ENCODE measurements at places on chromosomes 12 and 14. TPM values are rescaled to one million over a fixed set of nuclear protein-coding genes. Genes with fewer than 3 reads are reported as not detected.
A peak's percentile ranks its signal among the peaks of the same experiment; 100 is the strongest.

DNA sequence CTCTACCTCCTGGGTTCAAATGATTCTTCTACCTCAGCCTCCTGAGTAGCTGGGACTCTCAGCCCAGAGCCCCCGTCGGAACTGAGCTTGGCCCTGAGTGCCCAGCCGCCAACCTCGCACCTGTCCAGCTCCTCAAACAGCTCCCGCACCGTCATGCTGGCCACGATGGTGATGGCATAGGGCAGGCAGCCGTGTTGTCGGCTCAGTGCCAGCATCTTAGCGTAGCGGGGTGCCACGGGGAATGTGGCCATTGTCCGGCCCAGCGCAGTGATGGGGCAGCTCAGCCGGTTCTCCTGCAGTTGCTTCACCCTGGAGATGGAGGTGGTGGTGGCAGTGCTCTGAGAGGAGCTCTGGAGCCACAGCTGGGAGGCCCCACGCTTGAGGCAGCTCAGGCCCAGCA lies 32.4 kb downstream of the DHX37 start:
- H3K36me3 ChIP-seq = peaks cover 30% of the 10 kb centered on the region
- no peaks in the 10 kb centered on the region for H3K27me3 ChIP-seq
- H3K4me3 ChIP-seq = no peak overlapping the region
- no peak for DNase-seq

DNA sequence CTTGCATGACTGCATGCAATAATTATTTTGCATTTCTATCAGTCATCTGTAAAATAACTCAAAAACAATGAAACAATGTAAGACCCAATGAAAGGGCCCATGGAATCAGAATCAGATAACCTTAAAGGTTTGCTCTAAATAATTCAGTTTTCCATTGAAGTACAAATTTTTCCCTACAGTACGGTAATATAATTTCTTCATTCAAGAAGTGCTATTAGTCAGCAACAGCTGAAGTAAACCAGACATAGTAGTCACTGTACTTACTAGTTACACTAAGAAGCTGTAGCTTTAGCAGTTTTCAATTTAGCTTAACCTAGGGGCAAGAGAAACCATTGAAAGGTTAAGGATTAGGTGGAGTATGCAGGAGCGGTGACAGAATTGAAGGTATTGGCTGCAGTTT lies 43.5 kb downstream of the BCAT1 start:
- H3K4me1 ChIP-seq = peaks cover 30% of the 10 kb centered on the region
- H3K27me3 ChIP-seq = peaks cover 6% of the 10 kb centered on the region
- H3K27ac ChIP-seq = no peak overlapping the region
- no peak overlapping the region for H3K4me3 ChIP-seq
- peaks cover 4% of the 10 kb centered on the region for H3K36me3 ChIP-seq

DNA sequence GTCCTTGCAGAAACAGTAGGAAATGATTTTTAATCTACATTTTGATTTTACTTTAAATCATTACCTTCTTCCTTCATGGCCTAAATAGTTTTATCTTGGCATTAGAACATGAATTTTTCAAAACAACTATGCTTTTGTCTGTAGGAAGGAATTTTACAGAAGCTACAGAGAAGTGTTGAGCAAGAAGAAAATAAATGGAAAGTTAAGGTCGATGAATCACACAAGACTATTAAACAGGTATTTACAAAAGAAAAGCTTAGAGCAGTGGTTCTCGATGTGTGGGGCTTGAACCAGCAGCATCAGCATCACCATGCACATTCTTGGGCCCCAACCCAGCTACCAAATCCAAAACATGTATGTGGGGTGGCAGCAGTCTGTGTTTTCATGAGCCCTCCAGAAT lies 91.6 kb downstream of the KTN1 start:
- H3K4me1 ChIP-seq = no peaks in the 10 kb centered on the region
- H3K27me3 ChIP-seq = no peaks in the 10 kb centered on the region
- no peak overlapping the region for H3K4me3 ChIP-seq
- peaks cover 31% of the 10 kb centered on the region for H3K36me3 ChIP-seq
- no peak for DNase-seq

DNA sequence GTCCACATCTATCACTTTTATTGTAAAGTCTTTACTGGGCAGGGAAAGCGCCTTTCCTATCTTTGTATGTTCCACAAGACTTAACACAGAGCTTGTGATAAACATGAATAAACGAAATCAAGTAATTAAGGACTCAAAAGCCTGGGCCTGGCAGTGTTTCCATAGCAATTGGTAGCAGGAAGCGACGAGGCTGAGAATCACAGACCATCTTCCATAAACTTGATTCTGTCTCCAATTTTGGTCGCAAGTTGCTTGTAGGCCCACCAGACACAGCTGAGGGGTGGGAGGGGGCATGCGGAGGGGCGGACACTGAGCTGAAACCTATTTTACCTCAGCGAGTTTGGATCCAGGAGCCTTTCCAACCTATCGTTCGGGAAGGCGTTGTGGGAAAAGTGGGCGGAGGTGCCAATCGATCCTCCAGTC lies 302 bp downstream of the CCDC38 start:
- H3K36me3 ChIP-seq = no peaks in the 10 kb centered on the region
- H3K4me3 ChIP-seq = peak overlapping the region; percentile 91
- H3K27ac ChIP-seq = peak overlapping the region; percentile 85
- peaks cover 11% of the 10 kb centered on the region for H3K4me1 ChIP-seq
- no peak for DNase-seq

- no peak overlapping the region for H3K27ac ChIP-seq
- no peaks in the 10 kb centered on the region for H3K4me1 ChIP-seq
- H3K36me3 ChIP-seq = no peaks in the 10 kb centered on the region
- DNase-seq = no peak
- H3K4me3 ChIP-seq = no peak overlapping the region
- H3K27me3 ChIP-seq = peaks cover 10% of the 10 kb centered on the region
Observed at GRCh38 chr14:36097356-36097755, 79.2 kb downstream of the PTCSC3 start.

- H3K27ac ChIP-seq = peak overlapping the region; percentile 9
- H3K4me1 ChIP-seq = peaks cover 30% of the 10 kb centered on the region
- peaks cover 2% of the 10 kb centered on the region for H3K36me3 ChIP-seq
Observed at GRCh38 chr12:54047964-54048303, 5.7 kb upstream of the HOXC4 start.

GRCh38 chr12:117273091-117273490 lies 82.8 kb upstream of the FBXO21 start:
- H3K27ac ChIP-seq = no peak overlapping the region
- no peaks in the 10 kb centered on the region for H3K36me3 ChIP-seq
- no peaks in the 10 kb centered on the region for H3K27me3 ChIP-seq
- DNase-seq = no peak

GRCh38 chr14:60735416-60735815 lies 855 bp downstream of the MNAT1 start:
- H3K36me3 ChIP-seq = peaks cover 4% of the 10 kb centered on the region
- H3K27ac ChIP-seq = peak overlapping the region; percentile 87
- peaks cover 28% of the 10 kb centered on the region for H3K27me3 ChIP-seq
- no peak for DNase-seq
- H3K4me1 ChIP-seq = peaks cover 22% of the 10 kb centered on the region

DNA sequence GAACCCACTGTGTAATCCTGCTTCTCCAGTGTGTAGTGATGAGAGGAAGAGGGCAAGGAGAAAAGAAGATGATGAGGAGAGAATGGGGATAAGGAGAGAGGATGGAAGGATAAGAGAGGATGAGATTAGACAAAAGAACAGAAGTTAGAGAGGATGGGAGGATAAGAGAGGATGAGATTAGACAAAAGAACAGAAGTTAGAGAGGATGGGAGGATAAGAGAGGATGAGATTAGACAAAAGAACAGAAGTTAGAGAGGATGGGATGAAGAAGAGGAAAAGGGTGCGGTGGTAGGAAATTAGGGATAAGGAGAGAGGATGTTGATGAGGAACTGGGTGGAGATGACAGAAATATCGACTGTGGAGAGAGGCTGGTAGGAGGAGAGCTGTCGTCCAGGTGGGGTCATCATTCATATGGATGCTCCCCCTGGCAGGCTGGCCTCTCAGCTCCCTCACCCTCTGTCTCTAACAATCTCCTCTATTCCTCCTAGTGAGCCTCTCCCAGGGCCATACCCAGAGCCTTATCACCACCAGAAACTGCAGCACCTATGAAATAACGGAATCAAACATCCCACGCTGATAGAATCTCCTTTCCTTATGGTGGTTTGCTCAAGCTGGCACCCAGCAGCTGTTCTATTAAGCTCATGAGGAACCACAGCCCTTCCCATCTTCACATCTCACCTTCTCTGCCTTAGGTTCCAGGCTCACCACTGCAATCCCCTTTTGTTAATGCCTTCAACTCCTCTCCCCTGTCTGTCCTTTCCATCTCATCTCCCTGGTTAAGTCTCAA lies 6.0 kb upstream of the CIROP start:
- peaks cover 3% of the 10 kb centered on the region for H3K27me3 ChIP-seq
- no peaks in the 10 kb centered on the region for H3K36me3 ChIP-seq

DNA sequence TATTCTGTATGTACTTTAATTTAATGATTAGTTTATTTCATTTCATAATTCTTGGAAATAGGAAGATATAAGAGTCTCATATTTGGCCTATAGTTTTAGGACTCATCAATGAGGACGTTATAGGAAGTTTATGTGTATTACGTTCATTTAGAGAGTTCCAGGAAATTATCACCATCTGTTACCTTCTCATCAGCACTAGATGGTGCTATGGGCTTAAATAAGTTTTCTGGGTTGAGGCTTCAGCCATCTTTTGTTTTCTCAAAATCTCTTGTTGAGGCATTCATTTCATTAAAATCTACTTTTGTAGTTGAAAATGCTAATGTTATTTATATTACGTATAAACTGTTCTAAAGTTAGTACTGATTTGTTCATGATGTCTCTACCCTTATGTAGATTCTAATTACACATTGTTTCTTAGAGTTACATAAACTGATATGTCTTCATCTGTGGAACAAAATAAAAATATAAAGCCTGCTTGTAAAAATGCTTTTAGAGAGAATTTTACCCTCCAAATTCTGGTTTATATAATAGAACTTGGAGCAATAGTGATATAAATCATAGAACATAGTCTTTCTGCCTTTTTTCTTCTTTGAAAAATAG lies 89.2 kb downstream of the CFAP54 start:
- peaks cover 4% of the 10 kb centered on the region for H3K4me1 ChIP-seq
- H3K27me3 ChIP-seq = peaks cover 7% of the 10 kb centered on the region
- H3K4me3 ChIP-seq = no peak overlapping the region
- no peak for DNase-seq
- H3K27ac ChIP-seq = no peak overlapping the region

- no peak for DNase-seq
- peaks cover 2% of the 10 kb centered on the region for H3K36me3 ChIP-seq
- peaks cover 23% of the 10 kb centered on the region for H3K27me3 ChIP-seq
- H3K27ac ChIP-seq = no peak overlapping the region
- no peaks in the 10 kb centered on the region for H3K4me1 ChIP-seq
- no peak overlapping the region for H3K4me3 ChIP-seq
Observed at GRCh38 chr14:97158102-97158501, 360.9 kb downstream of the VRK1 start.

GRCh38 chr12:68623984-68624383 lies 13.3 kb downstream of the RAP1B start:
- no peaks in the 10 kb centered on the region for H3K27me3 ChIP-seq
- H3K4me3 ChIP-seq = no peak overlapping the region
- peaks cover 67% of the 10 kb centered on the region for H3K4me1 ChIP-seq
- H3K36me3 ChIP-seq = peaks cover 81% of the 10 kb centered on the region

GRCh38 chr14:98926146-98926545 lies 345.9 kb downstream of the BCL11B start:
- no peak overlapping the region for H3K4me3 ChIP-seq
- DNase-seq = no peak
- no peak overlapping the region for H3K27ac ChIP-seq
- peaks cover 9% of the 10 kb centered on the region for H3K36me3 ChIP-seq
- H3K27me3 ChIP-seq = peaks cover 6% of the 10 kb centered on the region

- no peak for DNase-seq
- H3K36me3 ChIP-seq = peaks cover 2% of the 10 kb centered on the region
- no peaks in the 10 kb centered on the region for H3K27me3 ChIP-seq
- no peak overlapping the region for H3K27ac ChIP-seq
Observed at GRCh38 chr12:91622981-91623380, 440.4 kb upstream of the DCN start.

GRCh38 chr12:52156311-52156710 lies 35.5 kb downstream of the KRT80 start:
- peaks cover 25% of the 10 kb centered on the region for H3K4me1 ChIP-seq
- peaks cover 7% of the 10 kb centered on the region for H3K27me3 ChIP-seq
- no peak overlapping the region for H3K27ac ChIP-seq
- no peak for DNase-seq
- no peak overlapping the region for H3K4me3 ChIP-seq

DNA sequence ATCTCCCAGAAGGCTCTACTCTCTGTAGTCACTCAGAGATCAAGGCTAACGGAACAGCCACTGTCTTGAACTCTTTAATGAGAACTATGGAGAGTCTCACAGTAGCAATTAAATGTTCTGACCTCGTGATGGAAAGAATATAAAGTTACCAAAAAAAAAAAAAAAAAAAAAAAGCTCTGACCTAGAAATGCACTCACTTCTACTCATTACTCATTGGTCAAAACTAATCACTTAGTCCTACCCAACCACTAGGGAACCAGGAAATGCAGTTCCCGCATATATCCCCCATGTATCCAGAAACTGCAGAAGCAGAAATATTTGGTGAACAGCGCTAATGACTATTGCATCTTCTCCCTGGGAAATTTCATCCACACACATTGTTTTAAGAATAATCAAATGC lies 29.5 kb upstream of the C12orf76 start:
- no peak overlapping the region for H3K4me3 ChIP-seq
- peaks cover 42% of the 10 kb centered on the region for H3K4me1 ChIP-seq
- H3K27me3 ChIP-seq = no peaks in the 10 kb centered on the region
- H3K27ac ChIP-seq = no peak overlapping the region

DNA sequence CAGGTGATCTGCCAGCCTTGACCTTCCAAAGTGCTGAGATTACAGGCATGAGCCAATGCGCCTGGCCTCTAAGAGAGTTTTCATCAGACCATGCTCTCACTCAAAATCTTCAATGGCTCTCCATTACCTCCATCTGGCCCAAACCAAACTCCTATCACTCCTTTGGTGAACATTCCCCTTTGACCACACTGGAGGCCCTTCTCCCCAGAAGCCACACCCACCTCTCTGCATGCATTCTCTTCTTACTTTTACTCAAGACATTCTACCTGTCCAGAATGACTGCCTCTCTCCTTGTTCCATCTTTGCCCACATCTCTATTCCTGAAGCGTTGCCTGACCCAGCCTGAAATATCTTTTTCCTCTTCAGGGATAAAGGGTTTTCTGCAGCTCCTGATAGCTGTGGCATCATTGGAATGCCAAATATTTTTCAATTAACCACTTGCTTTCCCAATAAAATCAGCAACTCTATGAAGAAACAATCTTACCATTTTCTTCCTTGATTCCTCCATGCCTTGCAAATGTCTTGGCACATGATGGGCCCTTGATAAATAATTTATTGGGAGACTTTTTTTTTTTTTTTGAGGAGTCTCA lies 15.5 kb downstream of the PLEK2 start:
- no peak for DNase-seq
- H3K36me3 ChIP-seq = no peaks in the 10 kb centered on the region

Gene TSPAN11
- not detected for total RNA-seq

Gene EPYC
- not detected for total RNA-seq

Gene CAPZA3
- not detected for total RNA-seq

Gene TSPAN19
- total RNA-seq = not detected

Gene CD163L1
- total RNA-seq = not detected

Gene ANKRD33
- not detected for total RNA-seq

Gene SLCO1B1
- total RNA-seq = not detected

Gene TROAP
- total RNA-seq = 107 TPM

Gene SLC25A47
- total RNA-seq = not detected

Gene GDF3
- not detected for total RNA-seq

Gene TOMM20L
- not detected for total RNA-seq

Gene GLIPR1L1
- total RNA-seq = not detected

Gene DDX11
- 240 TPM for total RNA-seq

All from activated CD8-positive, alpha-beta memory T cell treated with anti-CD3 and anti-CD28 coated beads, Interleukin-2, amount 10 ng/mL, durations not matched to agents 7 days and 5 days (primary cell).